ENCODE measurements at places on chromosomes 4 and X.

- no peak for DNase-seq
Observed at GRCh38 chr4:6516762-6517161, 44.3 kb upstream of the PPP2R2C start.

GRCh38 chr4:8761167-8761823 is 110.3 kb downstream of the HMX1 start:
- peak; percentile 26 for DNase-seq

DNA sequence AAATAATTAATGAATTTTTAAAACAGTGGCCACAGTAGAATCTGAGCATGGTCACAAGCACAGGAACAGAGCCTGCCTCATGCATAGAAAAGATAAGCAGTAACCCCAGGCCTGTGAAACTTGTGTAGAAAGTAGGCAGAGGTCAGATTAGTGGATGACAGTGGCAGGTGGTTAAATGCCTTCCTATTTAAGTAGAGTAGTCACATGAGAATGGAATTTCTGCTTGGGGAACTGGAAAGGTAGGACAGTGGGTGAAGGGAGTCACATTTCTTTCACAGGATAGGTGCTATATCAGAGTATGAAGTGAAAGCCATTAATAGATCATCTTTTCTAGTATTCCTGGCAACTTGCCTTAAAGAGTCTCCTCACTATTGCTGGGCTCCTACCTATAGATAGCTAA is 34.9 kb upstream of the ASB12 start:
- DNase-seq = no peak

DNA sequence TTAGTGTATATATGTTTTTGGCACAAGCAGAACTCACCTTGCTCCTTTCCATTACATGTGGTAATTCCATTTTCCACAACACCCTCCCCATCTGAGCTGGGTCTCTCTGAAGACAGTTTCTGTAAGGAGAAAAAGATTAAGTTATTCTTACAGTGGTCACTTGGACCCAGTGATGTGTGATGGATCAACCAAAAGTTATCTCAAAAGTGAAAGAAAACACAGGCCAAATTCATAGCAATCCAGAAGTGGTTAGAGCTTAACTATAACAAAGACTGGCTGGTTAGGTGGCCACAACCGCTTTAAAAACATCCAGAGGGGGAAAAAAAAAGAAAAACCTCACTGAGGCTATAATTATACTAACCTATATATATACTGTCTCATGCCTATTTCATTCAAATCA is 123.7 kb downstream of the AFAP1 start:
- DNase-seq = no peak

DNA sequence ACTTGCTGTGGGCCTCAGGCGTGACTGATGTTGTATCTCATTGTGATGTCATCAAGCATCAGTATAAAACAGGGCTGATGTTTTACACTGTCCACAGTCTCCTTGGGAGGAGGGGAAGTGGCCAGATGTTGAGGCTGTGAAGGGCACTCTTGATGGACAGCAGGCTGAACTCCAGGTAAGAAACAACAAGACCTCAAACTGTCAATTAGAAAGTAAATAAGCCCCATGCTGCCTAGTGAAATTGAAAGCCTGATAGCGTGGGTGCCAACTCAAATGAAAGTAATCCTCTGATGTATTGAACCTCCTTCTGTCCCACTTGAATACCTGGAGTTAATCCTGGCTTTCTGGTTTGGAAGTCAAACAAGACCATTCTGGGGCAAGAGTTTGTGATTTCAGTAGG is 19.7 kb downstream of the VSIG1 start:
- no peak for DNase-seq

DNA sequence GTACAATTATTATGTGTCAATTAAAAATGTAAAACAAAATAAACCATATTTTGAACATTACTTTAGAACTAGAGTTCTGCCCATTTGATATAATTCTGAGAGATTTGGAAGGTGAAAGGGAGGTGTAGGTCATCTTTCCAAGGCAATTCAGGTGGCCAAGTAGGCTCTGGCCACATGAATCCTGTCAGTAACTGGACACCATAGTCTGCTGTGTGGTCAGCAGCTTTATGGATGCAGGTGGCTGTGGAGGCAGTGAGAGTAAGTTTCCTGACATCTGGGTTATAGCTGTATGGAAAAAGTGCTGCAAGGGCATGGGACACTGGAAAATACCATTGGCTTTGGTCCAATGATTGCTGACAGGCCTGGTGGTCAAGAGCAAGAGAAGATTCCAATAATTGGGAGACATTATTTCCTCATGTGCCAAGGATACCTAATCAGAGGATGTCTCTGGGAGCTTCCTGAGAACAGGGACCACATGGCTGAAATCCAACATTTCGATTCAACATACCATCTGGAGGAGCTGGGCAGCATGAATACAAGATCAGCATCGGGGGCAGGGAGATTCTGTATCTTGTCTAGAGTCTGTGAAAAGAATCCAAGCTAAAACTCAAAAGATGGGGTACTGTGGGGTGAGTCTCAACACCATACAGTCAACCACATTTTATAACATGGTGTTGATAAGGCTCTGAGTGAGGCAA is 523.1 kb downstream of the MID1IP1 start:
- DNase-seq = no peak

DNA sequence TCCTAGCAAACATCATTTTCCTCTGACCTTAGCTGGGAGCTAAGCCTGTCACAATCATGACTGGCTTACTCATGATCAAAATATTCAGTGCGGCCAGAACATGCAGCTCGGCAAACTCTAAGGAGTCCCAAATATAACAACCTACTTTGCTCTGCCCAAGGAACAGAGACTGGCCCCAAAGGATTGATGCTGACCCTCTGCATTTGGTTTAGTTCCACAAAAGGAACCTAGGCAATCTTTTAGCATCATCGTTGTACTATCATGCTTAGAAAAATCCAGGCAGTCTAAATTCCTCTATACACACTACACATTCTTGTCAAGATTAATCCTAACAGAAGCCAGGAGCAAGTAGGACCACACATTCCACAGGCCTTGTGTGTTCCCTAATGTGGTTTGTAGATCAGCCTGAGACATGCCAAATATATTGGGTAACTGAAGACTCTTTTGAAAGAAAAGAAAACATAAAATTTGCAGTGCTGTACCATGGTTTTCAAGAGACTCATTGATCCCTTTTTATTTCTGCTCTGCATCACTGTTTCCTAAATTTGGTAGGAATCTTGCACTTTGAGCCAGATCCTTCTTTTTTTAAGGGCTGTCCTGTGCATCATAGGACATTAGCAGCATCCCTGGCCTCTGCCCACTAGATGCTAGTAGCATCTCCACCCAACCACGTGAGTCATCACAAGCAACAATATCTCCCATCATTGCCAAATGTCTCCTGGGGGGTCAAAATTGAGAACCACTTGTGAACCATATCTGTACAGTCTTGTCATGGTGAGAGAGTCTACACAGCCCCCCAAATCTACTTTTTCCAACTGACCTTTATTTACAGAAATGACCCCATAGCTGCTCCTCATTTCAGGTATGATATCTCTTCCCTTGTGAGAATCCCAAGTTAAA is 17.6 kb upstream of the CC2D2A start:
- DNase-seq = no peak

DNA sequence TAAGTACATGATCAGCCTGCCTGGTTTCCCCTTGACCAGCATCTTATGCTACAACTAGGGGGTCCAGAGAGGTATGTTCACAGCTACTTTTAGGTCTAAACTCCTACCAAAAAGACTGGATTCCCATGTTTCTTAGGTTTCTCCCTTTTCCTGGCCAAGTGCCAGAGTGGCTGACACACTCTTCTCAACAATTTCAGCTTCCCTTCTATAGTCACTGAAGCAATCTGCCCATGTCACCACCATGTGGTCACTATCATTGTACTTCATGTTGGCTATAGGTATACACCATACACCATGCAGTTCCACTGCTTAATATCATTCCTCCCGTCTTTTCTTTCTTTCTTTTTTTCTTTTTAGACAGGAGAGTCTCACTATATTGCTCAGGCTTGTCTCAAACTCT is 66.9 kb downstream of the KLHL13 start:
- no peak for DNase-seq

DNA sequence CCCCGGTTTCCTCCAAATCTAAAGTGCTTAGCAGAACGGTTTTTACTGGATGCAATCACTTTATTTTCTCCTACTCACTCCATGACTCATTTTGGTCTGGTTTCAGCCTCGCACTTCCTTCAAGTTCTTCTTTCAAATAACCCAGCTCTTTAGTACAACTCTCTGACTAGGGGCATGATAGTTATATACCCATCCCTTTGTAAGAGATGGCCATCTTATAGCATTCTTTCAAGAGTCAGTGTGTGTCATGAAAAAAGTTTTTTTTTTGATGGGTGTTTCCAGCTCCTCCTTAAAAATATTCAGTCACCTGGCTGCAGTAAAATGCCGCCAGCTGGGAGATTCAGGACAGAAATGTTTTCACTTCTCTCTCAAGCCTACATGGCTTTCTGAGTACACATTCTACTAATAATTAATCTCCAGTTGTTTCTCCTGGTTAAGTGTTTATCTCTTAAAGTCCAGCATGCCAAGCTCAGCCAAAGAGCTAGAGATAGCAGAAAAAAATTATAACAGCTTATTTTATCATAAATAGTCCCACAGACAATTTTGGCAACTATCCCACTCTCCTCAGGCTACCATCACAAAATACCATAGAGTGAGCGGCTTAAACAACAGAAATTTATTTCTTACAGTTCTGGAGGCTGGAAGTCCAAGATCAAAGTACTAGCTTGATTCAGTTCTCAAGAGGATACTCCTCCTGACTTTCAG is 139.3 kb downstream of the GASK1B start:
- no peak for DNase-seq

GRCh38 chr4:7434766-7435150 is at the start of gene PSAPL1:
Gene PSAPL1, minus strand, starts transcription at chr4:7434930. Its CDS starts 51 bp downstream, at chr4:7434879.
- DNase-seq = no peak

DNA sequence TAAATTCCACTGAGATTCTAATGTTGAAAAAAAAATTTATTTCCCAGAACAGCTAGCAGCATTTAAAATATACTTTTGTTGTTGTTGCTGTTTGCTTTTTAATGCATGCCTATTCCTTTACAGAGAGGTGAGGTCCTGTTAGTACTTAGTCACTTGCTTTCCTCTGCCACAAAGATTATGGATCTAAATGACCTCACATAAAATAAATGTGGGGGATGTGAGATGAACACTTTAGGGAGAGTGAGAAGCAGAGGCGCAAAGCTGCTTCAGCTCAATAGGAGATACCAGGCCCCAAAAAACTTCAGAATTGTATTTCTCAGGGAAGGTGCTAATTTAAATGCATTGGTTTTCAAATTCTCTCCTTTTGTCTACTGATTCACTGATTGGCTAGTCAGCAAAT is 4.0 kb downstream of the LDB2 start:
- no peak for DNase-seq

DNA sequence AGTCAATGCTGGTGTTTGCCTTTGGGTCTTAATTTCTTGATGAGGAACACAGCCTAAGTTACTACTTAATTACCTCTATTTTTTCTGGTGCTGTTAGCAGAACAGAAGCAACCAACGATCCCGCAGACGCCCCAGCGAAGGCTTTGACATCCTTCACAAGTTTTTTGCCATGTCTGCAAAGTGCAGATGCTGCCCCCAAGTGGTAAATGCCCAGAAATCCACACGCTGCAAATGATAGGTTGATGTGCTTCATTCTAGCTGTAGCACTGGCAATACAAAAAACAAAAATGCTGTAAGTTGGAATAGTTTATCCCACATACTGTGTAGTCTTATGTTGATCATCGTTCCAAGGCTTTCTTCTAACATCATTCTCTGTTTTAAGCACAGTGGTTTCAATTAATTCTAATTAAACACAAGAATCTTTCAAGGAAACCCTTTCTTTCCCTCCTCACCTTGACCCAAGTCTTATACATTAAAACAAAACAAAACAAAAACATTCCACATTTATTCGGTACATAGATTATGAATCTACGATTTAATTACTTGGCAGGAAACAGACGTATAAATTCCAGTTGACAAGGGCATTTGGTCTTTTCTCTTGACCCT is 1.2 kb downstream of the PNPLA4 start:
- no peak for DNase-seq

- DNase-seq = no peak
Observed at GRCh38 chr4:167032871-167033270, 201.4 kb downstream of the SPOCK3 start.

GRCh38 chr4:55336138-55337034 is 9.7 kb upstream of the SRD5A3 start:
- no peak for DNase-seq

- no peak for DNase-seq
Observed at GRCh38 chr4:187283201-187283955, 559.7 kb upstream of the FAT1 start.

- DNase-seq = no peak
Observed at GRCh38 chr4:103774326-103774825, 54.6 kb upstream of the TACR3 start.

- DNase-seq = no peak
Observed at GRCh38 chr4:128452415-128452814, 164.8 kb upstream of the PGRMC2 start.

GRCh38 chrX:17923546-17923945 is 62.4 kb upstream of the RAI2 start:
- no peak for DNase-seq

DNA sequence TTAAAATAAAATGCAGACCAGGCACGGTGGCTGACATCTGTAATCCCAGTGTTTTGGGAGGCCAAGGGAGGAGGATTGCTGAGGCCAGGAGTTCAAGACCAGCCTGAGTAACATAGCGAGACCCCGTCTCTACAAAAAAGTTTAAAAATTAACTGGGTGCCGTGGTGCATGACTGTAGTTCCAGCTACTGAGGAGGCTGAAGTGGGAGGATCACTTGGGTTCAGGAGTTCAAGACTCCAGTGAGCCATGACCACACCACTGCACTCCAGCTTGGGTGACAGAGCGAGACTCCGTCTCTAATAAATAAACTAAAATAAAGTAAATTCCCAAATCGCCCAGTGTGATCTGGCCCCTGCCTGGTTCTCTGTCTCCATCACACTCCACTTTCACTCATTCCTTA is 43.7 kb downstream of the TENM3 start:
- no peak for DNase-seq

GRCh38 chrX:3380603-3381002 is 34.2 kb upstream of the MXRA5 start:
- no peak for DNase-seq

- no peak for DNase-seq
Observed at GRCh38 chr4:142844782-142845181, 1.3 kb downstream of the INPP4B start.

GRCh38 chr4:184433258-184433892 is 41.0 kb downstream of the IRF2 start:
- DNase-seq = no peak

DNA sequence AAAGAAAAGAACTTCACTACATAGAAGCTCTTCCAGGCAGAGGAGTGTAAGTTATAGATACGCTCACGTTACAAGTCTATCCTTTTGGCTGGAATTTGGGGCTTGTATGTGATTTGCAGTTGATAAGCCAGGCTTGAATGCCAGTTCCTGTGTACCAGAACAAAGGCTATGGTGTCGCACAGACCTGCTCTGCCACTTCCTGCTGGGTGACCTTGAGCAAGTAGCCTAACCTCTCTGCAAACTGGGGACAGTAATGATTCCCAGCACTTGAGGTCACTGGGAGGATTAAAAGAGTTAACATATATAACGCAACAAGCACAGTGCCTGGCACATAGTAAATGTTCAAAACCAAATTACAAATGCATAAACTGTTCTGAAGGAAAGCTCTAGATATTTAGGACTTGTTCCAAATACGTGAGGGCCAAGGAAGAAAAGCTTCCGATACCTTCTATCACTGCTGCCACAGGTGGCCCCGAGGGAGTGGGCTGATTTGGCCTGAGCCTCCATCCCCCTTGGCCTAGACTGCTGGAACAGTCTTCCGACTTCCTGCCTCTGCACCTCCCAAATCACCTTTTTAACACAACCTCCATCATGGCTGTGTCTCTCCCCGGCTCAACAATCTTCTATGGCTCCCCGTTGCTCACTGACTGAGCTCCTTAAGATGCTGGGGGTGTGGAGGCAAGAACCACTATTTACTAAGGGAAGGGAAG is 1.3 kb upstream of the SOWAHD start:
- no peak for DNase-seq

All from RWPE2 (cell line).